Astrocyte of the hippocampus (primary cell): ENCODE measurements at places on chromosomes 4 and X.

DNA sequence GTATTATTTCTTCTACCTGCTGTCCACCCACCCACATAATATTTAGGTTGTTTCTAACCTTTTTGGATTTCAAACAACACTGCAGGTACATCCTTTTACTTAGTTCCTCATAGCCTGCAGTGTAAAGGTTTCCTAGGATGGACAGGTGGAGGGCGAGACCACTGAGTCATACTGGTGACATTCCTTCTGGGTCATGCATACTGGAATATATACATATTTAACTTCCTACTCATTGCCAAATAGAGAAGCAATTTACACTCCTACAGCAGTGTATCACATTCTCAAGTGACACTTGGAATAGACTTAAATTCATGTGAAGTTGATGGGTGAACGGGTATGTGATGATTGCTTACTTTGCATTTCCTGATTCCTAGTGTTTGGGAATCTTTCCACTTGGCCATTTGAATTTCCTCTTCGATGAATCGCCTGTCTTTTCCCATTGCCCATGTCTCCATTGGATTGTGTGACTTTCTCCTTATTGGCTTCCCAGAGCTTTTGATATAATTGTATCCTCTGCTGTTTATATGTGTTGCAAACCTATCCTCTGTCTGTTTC is 8.2 kb upstream of the PPP2R2C start:
- DNase-seq, result no peak

DNA sequence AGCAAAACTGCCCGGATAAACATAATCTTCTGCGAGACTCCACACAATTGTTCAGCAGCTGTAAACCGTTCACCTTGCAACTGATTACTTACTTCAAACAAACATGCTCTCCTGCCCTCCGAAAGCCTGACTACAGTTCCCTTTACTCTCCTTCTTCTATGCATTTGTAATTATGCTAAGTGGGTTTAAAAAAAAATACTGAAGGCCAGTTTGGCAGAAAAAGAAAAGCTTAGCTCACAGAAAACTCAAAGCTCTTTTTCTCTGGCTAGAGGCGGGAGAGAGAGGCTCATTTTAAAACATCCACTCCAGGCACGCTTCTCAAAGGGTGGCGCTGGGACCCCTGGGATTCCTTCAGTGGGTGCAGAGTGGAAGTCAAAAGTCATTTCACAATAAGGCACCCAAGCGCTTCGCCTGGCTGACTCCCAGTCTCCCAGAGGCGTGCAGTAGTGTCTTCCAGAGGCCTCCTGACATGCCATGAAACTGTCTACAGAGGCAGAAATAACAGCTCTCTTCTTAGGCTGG is 1.9 kb downstream of the DHRSX start:
- peak; percentile 57 for DNase-seq

DNA sequence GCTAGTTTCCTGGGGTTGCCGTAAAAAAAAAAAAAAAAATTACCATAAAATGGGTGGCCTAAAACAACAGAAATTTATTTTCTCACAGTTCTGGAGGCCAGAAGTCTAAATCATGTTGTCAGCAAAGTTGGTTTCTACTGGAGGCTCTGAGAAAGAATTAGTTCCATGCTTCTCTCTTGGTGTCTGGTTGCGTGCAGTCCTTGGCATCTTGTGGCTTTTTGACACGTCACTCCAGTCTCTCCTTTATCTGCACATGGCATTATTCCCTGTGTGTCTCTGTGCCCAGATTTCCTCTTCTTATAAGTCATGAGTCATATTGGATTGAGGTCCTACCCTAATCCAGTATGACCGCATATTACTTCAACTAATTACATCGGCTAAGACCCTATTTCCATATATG is 38.7 kb downstream of the SPATA4 start:
- DNase-seq, result peak; percentile 91

- peak; percentile 58 for DNase-seq
Measured at GRCh38 chr4:128220286-128221235, 67.1 kb downstream of the PGRMC2 start.

DNA sequence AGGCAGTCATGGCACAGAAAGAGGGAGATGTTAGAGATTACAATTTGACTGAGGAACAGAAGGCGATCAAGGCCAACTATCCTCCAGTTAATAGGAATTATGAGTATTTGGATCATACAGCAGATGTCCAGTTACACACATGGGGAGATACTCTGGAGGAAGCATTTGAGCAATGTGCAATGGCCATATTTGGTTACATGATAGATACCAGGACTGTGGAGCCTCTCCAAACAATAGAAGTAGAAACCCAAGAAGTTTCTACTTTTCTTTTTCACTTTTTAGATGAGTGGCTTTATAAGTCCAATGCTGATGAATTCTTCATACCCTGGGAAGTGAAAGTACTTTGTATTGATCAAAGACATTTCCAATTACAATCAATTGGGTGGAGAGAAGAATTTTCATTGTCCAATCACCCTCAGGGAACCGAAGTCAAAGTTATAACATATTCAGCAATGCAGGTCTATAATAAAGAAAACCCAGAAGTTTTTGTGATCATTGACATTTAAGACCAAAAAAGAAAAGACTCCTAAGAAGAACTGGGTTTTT is 139.1 kb downstream of the MAB21L2 start:
- no peak for DNase-seq

DNA sequence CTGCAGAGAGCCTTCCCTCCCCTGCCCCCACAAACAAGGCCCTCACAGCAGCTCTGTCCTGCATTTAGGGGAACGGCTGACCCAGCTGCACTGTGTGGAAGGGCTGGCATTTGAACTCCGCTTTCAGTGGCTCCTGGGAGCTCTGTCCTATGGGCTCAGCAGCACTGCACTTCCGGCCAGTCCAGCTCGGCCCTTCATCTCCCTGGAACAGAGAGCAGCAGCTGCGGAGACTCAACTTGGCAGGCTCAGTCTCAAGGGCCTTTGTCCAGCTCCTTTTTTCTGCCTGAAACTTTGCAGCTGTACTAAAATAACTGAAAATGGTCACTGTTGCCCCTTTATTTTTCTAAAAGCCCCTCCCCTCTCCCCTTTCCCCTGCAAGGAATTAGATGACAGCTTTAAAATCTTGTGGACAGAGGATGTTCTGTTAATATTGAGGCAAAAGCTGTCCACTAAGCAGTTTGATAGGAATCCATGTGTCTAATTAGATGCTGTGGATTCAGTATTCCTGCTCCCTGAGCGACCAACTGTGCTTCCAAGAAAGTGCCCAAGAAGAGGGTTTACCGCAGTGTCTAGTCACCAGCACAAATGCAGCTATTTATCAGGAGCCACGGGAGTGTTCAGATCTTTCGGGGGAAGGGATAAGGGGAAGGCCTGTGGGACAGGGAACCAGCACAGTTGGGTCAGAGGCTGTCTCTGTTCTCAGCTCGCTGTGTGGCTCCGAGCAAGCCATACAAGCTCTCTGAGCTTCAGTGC is 133.1 kb downstream of the AFAP1 start:
- DNase-seq, result peak; percentile 57

- DNase-seq, result no peak
Measured at GRCh38 chrX:39931529-39932282, 166.1 kb downstream of the BCOR start.

GRCh38 chrX:123976706-123977316 is 15.3 kb downstream of the STAG2 start:
- DNase-seq, result peak; percentile 38

GRCh38 chr4:16031546-16032395 is 52.1 kb downstream of the PROM1 start:
- no peak for DNase-seq

DNA sequence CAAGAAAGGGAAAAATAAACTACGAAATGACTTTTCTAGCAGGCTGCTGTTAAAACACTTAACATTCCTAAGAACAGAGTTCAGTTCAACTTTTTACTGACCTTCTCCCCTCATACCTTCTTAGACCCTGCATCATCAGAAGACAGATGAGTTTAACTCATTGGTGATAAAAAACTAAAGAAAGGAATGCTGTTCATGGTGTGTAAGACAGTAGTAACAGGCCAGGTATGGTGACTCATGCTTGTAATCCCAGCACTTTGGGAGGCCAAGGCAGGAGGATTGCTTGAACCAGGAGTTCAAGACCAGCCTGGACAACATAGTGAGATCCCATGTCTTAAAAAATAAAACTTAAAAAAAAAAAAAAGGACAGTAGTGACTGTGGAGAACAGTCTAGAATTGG is 16.2 kb downstream of the RBM47 start:
- DNase-seq, result peak; percentile 22

DNA sequence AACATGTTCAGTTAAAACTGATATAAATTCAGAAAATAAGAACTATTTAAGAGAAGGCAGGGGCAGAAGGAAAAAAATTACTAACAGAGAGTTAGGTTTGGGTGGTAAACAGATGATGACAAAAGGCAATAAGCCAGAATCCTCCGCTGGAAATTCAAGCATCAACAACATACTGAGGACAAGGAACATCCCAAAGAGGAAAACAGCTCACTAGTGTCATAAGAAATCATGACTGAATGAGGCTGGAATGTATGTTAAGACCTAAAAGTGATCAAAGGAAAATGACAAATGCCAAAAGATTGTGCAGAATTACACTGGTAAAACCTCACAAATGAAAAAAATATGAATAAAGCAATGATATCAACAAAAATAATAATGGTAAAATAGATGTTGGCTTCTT is 88.4 kb downstream of the WDFY3 start:
- peak; percentile 64 for DNase-seq

DNA sequence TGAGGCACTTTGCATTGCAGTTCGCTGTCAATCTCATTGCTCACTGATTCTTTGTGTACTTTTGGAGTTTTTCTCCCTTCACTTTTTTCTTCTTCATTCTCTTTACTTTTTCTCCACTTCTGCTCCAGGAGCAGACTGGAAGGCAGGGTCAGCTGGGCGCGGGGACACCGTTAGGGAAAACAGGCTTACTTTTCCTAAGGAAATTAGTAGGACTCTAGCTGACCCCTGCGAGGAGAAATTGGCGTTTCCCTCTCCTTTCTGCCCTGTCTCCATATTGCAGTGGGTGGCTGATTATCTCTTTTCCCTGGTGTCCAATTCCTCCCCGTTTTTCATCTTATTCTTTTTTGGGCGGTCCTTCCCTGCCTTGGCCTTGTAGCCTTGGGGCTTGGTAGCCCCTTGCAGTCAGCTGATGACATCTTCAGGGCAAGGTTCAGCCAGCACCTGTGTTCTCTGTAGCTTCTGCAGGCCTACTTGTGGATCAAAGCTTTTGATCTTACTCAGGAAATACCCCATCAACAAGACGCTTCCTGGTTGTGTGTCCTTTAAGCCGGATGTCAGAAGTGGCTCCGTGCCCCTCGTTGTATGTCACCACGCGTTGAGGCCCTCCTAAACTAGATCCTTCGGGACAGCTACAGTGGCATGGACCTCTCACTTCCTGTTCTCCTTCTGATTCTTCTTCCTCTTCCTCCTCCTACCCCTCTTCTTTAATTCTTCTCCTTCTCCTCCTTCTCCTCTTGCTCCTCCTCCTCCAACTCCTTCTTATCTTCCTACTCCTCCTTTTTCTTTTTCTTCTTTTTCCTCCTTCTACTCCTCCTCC is 36.1 kb downstream of the NBDY start:
- no peak for DNase-seq

- no peak for DNase-seq
Measured at GRCh38 chr4:6217716-6218381, 17.5 kb upstream of the JAKMIP1 start.

- DNase-seq, result peak; percentile 24
Measured at GRCh38 chr4:87806520-87806919, 7.2 kb downstream of the IBSP start.

DNA sequence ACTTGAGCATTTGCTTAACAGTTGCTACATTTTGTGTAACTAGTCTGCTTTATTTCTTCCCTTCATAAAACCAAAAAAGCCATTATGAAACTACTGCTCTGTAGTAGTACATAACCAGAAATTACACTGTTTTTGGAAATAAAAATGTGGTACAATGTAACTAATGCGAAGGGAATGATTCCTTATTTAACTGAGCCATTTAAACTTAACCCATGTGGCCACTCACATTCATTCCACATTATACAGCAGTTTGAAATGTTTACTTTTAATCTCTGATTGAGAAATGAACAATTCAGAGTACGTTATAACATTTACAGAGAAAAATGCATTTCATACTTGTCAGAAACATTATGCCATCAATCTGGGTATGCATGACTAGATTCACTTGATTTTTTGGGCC is 94.2 kb downstream of the NYX start:
- DNase-seq, result no peak

GRCh38 chrX:526295-527224 is 104.0 kb upstream of the SHOX start:
- no peak for DNase-seq

DNA sequence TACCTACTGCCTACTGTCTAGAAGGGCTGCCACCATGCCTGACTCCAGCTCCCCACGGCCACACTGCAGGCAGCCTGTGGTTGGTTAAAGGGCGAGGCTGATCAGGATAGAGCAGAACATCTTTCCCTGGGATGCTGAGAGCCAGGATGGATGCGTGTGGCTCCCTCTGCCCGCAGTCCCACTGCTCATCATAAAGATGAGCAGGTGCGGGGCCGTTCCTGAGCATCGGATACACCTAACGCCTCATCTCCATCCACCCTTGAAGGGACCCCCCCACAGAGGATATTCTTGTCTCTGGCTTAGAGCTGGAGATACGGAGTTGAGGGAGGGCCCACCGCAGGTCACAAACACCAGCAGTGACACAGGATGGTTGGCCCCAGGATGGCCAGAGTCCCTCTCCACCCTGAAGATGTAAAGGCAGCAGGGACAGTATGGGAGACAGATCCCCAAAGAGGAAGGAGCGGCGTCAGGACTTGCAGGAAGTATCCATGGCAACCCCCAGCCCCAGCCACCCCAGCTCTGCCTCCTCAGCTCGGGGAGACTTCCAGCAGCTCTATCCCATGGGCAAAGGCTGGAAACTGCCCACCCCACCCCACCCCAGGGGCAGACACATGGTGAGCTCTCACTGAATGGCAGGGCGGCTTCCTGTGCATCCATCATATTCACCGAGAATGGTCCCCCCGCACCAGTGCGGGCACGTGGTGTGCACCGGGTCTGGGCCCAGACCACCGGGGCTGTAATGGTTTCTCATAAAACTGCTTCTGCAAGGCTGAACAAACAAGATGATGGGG is 19.3 kb downstream of the PPP2R2C start:
- no peak for DNase-seq

- no peak for DNase-seq
Measured at GRCh38 chr4:182918791-182919302, 1.7 kb upstream of the DCTD start.

DNA sequence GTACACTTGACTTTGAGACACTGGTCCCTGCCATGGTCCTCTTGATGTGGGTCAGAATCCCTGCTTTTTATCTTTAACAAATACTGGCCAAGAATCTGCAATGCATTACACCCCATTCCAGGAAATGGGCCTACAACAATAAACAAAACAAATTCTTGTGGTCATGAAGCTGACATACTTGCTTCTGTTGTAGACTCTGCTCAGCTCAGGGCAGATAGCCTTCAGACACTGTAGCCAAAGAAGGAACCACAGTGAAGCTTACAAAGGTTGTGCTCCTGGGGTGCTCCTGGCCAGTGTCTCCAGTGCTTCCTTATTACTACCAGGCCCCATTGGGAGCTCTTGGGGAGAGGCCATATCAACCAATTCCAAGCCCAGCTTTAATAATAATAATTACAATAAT is 21.8 kb downstream of the KIAA1210 start:
- peak; percentile 54 for DNase-seq

- DNase-seq, result peak; percentile 60
Measured at GRCh38 chrX:12548746-12549145, 242.5 kb upstream of the PRPS2 start.

GRCh38 chrX:119004920-119005524 is 30.6 kb downstream of the LONRF3 start:
- DNase-seq, result peak; percentile 60
